Fibroblast of gingiva (primary cell): ENCODE measurements at places on chromosomes 2 and 18.

- no peak for DNase-seq
These were observed 28.4 kb downstream of the MBD5 start for GRCh38 chr2:148049284-148049683.

- peak; percentile 21 for DNase-seq
These were observed 31.8 kb upstream of the INPP4A start for GRCh38 chr2:98412751-98413458.

DNA sequence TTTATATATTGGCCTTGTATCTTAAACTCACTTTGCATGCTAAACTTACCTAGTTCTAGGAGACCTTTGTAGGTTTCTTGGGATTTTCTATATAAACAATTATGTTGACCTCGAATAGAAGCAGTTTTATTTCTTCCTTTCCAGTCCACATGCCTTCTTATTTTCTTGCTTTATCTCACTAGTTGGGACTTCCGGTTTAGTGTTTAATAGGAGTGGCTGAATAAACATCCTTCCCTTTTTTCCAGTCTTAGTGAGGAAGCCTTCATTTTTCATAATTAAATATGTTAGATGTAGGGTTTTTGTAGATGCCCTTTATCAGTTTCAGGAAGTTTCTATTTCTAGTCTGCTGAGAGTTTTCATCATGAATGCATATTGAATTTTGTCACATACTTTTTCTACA lies 347.3 kb upstream of the HNRNPA3 start:
- DNase-seq, result no peak

DNA sequence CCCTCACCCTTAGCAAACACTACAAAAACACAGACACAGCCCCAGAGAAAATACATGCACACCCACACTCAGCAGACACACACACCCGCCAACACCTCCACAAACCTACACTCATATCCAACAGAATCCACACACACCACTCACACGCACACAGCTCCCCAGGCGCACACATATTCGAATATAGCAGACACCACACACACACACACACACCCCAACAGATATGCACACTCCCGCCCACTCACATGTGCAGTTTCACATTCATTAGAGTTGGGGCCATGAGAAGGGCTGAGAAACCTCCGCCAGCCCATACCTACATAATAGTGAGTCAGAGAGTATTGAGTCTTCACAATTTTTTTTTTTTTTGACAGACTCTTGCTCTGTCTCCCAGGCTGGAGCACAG lies 29.4 kb upstream of the NOTO start:
- DNase-seq, result no peak

DNA sequence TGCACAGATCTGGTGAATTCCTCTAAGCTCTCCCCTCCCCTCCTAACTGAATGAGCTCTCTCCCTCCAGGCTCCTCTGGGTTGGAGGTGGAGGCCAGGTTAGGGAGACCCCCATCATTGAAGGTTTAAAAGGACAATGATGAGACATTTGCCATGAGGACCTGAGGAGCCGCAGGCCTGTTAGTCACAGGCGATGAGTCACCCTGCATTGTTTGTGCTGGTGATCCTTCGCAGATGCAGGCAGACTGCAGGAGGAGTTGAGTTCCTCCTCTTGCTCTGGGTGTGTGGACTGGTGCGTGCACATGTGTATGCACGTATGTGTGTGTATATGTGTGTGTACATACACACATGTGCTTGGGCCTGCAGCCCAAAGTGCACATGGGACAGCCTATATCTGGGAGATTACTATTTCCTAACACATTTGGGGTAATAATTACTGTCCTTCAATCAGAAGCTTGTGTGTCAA lies 42.0 kb downstream of the MCFD2 start:
- DNase-seq, result peak; percentile 83

GRCh38 chr2:210752532-210752931 lies 196.1 kb downstream of the CPS1 start:
- no peak for DNase-seq

DNA sequence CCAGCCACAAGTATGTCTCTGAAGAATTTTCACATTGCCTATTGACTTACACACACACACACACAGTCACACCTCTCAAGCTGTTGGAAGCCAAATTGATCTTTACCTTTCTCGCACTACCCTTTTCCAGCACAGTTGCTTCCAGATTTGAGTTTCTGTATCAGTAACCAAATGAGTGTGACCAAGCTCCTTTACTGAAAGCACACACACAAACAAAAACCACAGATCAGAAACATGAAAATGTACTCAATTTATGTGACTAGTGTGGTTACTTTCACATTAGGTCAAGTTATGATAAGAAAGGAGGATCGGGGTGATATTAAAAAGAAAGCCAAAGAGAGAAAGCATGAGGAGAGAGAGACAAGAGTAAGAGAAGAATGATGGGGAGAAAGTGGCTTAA lies 993.9 kb upstream of the POU3F3 start:
- DNase-seq, result no peak

DNA sequence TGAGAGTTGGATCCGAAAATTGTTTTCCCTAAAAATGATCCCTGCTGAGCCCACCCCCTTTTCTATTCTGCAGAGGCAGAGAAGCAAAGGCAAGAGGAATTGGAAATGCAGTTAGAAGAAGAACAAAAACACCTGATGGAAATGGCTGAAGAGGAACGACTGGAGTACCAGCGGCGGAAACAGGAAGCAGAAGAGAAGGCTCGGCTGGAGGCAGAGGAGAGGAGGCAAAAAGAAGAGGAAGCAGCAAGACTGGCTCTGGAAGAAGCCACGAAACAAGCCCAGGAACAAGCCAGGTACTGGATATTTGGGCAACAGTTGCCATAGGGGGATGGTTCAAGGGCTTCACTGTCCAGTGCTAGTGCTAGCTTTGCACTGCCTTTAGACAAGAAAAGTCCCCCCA lies 41.7 kb downstream of the SUMO1 start:
- no peak for DNase-seq

GRCh38 chr2:132252191-132252893 lies 90.6 kb upstream of the ANKRD30BL start:
- no peak for DNase-seq

GRCh38 chr2:180291552-180292421 lies 284.7 kb upstream of the CWC22 start:
- DNase-seq, result no peak

- DNase-seq, result no peak
These were observed 37.3 kb upstream of the ASPRV1 start for GRCh38 chr2:69998761-69999160.

DNA sequence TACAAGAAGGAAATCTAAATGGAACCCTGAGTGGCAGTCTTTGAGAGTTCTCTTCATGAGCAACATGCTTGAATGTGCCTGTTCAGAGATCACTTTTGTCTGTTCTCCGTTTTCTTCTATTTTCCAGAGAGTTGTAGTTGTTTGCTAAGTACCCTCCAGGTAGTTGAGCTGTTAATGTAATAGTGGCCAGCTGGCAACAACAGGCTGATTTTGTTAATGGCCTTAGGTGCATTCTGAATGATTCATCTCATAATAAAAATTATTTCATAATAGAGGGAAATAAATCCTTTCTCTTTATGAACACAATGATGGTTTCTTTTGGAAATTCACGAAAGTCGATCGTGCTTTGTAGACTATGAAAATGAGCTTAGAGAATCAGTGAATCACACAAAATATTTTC lies 136.8 kb downstream of the LRP1B start:
- no peak for DNase-seq

GRCh38 chr2:96631804-96632435 lies 6.2 kb downstream of the KANSL3 start:
- DNase-seq, result peak; percentile 81

DNA sequence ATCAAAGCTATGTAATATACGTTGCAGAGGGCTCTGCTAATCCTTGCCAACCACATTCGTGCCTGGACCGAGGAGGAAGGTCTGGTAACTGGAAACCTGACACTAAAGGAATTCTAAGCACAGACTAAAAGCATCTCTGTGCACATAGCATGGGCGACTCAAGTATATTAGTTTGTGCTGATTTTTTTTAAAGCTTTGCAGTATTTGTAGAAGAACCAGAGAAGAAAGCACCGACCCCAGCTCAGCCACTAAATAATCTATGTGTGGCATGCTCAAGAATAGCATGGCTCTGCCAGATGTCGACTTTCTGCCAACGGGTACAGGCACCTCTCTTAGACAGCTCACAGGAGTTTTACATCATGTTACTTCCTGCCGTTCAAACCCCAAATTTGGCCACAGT lies 73.2 kb upstream of the NRP2 start:
- DNase-seq, result no peak

DNA sequence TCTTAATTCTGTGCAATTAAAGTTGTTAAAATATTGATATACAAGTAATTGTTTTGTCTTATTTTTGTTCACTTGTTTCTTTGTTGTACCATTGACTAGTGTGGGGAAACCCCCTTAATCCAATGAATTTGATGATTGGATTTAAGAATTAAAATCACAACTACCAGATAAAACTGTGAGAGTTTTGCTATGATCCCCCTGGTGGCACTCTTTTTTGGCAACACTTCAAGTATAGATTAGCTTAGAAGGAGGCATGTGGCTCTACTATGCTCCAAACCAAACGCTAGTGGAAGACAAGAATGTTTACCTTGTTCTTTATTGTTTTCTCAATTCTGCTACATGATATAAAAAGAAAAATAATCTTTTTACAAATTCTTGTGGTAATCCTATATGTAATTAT lies 477.8 kb upstream of the ETAA1 start:
- no peak for DNase-seq

DNA sequence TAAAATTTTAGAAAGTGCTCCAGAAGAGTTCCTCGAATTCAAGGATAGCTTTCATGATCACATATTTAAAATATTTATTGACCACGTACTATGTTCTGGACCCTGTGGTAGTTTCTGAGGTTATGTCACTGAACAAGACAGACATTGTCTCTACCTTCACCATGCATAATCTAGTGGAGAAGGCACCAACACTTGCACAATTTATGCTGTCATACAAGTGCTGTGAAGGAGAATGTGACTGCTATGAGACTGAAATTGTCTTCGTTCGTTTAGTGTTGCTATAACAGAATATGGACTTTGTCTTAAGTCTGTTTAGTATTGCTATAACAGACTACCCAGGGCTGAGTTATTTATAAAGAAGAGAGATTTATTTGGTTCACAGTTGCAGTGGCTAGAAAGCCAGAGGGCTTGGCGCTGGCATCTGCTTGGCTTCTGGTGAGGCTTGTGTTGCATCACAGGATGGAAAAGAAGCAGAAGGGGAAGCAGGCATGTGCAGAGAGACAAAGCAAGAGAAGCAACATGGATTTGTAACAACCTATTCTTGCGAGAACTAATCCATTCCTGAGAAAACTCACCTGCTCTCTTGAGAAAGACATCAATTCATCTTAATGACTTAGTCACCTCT lies 50.0 kb upstream of the RFX8 start:
- DNase-seq, result peak; percentile 70

- DNase-seq, result no peak
These were observed 63.9 kb downstream of the PPP4R1 start for GRCh38 chr18:9550429-9550828.

- DNase-seq, result no peak
These were observed 493.2 kb downstream of the CCDC85A start for GRCh38 chr2:56676966-56677365.

GRCh38 chr2:233130481-233131020 lies 70.4 kb downstream of the INPP5D start:
- no peak for DNase-seq

DNA sequence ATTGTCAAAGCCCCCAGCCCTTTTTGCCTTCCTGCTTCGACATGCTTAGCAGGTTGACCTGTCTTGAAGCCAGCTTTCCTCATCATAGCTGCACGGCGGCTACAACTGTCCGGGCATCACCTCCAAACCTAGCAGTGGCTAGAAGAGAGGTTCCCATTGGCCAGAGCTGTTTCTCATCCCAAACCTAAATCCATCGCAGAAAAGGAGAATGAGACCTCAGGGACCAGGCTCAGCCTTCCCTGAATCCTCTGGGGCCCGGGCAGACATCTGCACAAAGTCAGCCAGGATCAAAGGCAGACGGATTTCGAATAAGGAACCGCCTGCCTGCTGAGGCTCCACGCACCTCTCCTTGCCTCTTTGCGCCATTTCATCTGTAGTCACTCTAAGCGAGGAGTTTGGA lies 101.7 kb upstream of the SLC66A3 start:
- no peak for DNase-seq

GRCh38 chr18:5238371-5238976 lies 41.4 kb upstream of the AKAIN1 start:
- DNase-seq, result peak; percentile 28

DNA sequence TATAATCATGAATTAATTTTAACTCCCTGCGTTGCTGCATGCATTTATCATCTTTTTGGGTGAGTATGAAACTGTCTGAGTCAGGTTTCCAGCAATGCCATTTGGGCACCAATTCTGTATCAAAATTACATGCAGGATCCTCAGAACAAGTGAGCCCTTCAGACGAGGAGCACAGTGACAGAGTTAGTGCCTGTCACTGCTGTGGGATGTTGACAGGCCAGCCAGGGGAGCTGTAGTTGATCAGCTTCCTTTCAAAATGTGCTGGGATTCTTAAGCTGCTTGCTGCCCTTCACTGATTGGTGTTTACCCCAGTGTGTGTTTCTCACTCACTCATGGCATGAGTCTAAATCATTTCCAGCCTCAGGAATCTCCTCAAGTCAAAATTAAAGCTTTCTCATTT lies 109.2 kb downstream of the TPGS2 start:
- DNase-seq, result no peak

DNA sequence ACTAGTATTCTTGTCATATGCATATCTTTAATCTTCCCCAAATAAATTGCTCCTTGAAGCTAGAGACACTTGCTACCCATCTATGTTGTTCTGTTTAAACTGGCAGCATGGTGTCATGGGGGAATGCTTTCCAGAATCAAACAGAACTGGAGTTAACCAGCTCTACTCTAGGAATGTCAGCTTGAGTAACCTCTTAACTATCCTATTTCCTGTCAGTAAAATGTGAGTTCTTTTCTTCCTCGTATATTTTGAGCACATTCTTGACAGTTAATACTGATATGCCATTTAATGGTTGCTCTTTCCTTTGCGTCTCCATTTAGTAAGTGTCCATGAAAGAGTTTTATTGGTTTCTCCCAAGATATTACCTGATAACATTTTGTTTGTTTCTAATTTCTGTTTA lies 23.0 kb downstream of the CNTNAP5 start:
- DNase-seq, result no peak

GRCh38 chr2:24399434-24400206 lies 39.3 kb upstream of the ITSN2 start:
- no peak for DNase-seq

GRCh38 chr2:80365762-80366161 lies 61.2 kb upstream of the LRRTM1 start:
- DNase-seq, result no peak

GRCh38 chr2:1986166-1986565 lies 241.9 kb upstream of the PXDN start:
- no peak for DNase-seq
